ENCODE measurements at places on chromosomes 2 and 18. TPM values are rescaled to one million over a fixed set of nuclear protein-coding genes. Genes with fewer than 3 reads are reported as not detected.

Gene DSG1
- 1,512 TPM for total RNA-seq

Gene DSG3
- total RNA-seq: 79.9 TPM

Gene IRS1
- total RNA-seq: 55.0 TPM

Gene UGT1A8
- total RNA-seq: not detected

Gene GALNT5
- 0.71 TPM for total RNA-seq

Gene NEU4
- 0.15 TPM for total RNA-seq
